Muscle of leg (tissue), 16 donors: ENCODE measurements at places on chromosomes 16 and 17. TPM values are rescaled to one million over a fixed set of nuclear protein-coding genes. Genes with fewer than 3 reads are reported as not detected.

The TNP2 gene
- total RNA-seq, result not detected

The CTRB1 gene
- 0.75 TPM for total RNA-seq

The NHERF1 gene
- total RNA-seq, result 3.5 TPM

The GNG13 gene
- not detected for total RNA-seq

The TEDC2 gene
- 5.3 TPM for total RNA-seq
